ENCODE measurements at places on chromosomes 2 and 18. TPM values are rescaled to one million over a fixed set of nuclear protein-coding genes. Genes with fewer than 3 reads are reported as not detected.

GRCh38 chr2:222105046-222105445 is 193.8 kb downstream of the PAX3 start:
- DNase-seq = no peak

- DNase-seq = no peak
Measured at GRCh38 chr18:70390371-70391090, 101.7 kb downstream of the SOCS6 start.

- DNase-seq = peak; percentile 97
Measured at GRCh38 chr2:30165050-30165520, 18.3 kb downstream of the YPEL5 start.

DNA sequence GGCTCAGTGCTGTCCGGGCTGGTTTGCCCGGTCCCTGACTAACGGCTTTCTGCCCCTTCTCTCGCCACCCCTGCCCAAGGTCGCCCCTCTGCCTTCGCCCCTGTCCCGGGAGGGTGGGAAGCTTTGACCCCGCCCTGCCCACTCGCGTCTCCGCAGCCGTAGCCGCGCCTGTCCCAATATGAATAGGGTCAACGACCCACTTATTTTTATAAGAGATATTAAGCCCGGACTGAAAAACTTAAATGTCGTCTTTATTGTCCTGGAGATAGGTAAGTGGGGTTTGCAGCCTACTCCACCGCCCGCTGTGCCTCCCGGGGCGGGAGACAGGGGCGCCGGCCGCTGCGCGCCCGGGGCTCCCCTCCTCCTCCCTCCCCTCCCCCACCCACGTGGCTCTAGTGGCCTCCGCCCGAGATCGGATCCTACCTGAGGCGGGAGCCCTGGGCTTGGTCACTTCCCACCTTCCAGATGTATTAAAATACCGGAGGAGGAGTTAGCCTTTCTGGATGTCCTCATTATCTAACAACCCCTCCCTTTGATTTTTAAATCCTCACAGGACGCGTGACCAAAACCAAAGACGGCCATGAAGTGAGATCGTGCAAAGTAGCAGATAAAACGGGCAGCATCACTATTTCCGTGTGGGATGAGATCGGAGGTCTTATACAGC is 633 bp downstream of the NABP1 start:
- DNase-seq = peak; percentile 51

GRCh38 chr18:36518839-36519238 is 221.3 kb downstream of the FHOD3 start:
- no peak for DNase-seq

- DNase-seq = no peak
Measured at GRCh38 chr2:77081597-77081996, 440.6 kb downstream of the LRRTM4 start.

DNA sequence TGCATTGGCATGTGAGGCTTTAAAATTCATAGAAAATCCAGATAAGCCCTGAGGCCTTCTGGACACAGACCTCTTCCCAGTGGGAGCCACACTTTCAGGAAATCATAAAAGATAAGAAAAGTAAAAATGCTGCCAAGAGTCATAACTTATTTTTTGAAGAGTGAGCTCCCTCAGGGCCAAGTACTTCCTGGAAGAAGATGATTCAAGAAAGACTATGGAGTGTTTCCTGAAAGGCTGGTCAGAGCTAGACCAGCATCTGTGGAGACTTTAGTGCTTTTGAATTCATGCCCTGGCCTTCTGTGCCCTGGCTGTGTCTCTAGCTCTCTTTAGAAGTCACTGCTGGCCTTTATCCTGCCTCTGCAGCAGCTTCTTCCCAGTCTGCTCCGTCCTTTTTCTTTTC is 6.4 kb upstream of the XDH start:
- DNase-seq = no peak

DNA sequence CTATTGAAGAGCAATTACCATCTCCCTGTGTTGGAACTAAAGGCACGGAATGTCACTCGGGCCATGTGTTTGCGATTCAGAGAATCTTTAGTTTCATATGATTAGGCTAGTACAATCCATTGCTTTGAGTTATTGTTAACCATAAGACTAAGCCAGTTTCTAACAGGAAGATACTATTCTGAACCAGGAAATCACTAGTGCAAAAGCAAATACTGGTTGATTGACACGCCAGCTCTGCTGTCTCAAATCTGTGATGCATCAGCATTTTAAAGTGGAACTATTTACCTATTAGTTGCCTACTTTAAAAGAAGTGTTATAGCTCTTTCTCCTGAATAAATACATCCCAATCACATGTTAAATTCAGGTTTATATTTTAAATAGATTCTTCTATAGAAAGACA is 61.9 kb downstream of the AFTPH start:
- DNase-seq = peak; percentile 22

GRCh38 chr2:189265696-189266320 is 86.2 kb upstream of the COL5A2 start:
- no peak for DNase-seq

DNA sequence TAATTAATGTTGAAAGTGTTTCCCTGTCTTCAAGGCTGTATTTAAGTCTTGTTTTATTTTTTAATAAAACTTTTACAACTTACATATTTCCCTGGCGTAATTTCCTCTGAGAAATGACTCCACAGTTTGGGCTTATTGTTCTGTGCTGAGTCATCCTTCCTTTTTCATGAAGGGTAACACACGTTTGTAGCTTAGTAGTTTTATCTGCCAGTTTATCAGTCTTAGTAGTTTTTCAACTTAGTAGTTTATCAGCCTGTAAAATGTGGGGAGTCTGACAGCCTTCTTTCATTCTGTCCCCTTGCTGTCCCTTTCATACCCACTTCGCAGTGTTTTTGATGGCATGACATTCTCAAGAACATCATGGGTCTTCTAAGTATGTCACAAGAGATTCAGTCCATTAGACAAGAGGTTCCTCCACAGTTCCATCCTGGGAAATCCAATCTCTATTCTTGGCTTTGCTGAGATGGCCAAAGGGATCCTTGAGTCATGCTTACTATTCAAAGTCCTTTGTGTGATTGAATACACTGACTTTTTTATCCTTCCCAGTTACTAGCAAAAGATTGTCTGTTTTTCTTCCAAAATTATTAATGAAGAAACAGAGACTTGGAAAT is 60.0 kb upstream of the SGPP2 start:
- DNase-seq = no peak

GRCh38 chr18:45713239-45713638 is 10.7 kb upstream of the SLC14A1 start:
- DNase-seq = no peak

- DNase-seq = no peak
Measured at GRCh38 chr2:1020206-1020605, 69.6 kb downstream of the SNTG2 start.

GRCh38 chr2:115162494-115163293 is 720.3 kb downstream of the DPP10 start:
- DNase-seq = no peak

- no peak for DNase-seq
Measured at GRCh38 chr2:157124731-157125130, 132.8 kb upstream of the GALNT5 start.

GRCh38 chr2:64906853-64907536 is 82.2 kb upstream of the SLC1A4 start:
- DNase-seq = no peak

- DNase-seq = no peak
Measured at GRCh38 chr2:134795765-134796164, 42.7 kb upstream of the ACMSD start.

DNA sequence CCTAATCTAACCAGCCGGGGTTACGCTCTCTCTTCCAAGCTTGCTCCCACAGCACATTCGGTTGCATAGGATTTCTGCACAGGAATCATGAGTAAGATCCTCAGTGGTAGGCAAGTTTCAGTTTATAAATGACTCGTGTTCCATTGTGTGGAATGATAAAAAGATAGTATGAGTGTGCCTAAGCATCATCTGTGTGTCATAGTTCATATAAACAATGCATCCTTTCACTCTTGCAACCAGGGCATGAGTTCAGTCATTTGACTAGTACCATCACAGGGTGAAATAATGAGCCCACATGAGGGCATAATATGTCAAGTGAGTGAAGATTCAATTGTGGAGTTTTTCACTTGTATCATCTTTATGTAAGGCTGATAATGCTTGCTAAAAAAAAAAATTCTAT is 417.1 kb upstream of the CDH2 start:
- peak; percentile 82 for DNase-seq

- DNase-seq = no peak
Measured at GRCh38 chr2:69181806-69182427, 168.9 kb downstream of the ANTXR1 start.

- DNase-seq = peak; percentile 61
Measured at GRCh38 chr2:104733226-104733943, 120.5 kb upstream of the POU3F3 start.

DNA sequence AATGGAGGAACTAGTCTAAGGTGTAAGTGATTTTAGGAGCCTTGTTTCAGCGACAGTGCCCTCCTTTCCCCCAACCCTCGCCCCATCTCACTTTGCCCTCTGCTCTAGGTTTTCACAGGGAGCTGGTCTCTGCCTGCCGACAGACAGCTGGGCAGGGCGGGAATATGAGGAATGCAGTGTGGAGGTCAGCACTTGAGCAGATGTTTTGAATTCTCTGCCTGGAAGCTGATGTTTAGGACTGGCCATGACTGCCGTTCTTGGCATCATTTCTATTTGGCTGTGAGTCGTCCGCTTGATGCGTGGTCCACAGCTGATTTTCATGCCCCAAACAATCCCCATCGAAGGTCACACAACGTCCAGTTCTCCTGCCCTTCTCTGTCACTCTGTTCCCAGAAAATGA is 55.1 kb upstream of the SIX3 start:
- no peak for DNase-seq

DNA sequence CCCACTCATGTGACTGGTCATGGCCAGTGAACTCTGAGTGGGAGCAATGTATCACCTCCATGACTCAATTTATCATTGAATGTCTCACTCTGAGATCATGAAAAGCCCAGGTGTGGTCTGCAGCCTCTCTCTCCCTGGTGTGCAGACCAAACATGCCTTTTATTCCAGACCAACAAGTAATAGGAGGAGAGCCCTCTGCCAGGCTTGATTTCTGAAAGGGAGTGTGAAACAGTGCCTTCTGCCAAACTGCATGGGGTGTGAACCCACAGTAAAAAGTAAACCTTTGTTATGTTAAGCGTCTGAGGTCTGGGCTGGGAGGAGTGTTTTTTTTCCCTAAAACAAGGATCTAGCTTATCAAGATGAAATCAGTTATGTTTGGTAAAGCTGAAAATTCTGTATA is 601.2 kb downstream of the ADCYAP1 start:
- DNase-seq = no peak

DNA sequence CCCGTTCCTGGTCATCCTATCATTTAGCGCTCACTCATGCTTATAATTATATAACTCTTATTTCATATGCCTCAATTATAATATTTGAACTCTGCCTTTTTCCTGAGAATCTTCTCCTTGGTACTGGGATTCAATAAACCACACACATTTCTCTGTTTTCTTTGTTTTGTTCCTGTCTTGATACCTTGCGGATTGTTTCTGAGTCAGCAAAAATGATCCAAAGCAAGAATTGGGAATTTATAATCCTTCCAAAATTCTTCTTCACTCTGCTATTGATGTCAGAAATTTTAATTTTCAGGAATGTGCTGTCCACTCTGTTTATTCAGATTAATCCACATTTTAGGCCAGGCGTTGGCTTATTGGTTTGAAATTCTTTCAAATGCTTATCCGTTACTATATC is 886.0 kb downstream of the SUCLG1 start:
- no peak for DNase-seq

DNA sequence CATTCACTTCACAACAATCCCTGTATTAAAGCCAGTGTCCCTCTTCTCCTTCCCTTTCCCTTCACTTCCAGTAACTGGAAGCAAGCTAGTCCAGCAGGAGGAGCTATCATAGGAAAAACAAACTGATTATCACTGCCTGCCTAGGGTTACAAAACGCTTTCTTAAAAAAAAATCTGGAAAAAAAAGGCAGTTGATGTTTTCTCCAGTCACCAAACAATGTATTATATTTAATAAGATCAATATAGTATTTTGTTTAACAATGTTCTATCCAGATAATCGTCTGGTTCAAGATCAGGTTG is 78.8 kb upstream of the ITGB6 start:
- peak; percentile 64 for DNase-seq

- DNase-seq = peak; percentile 68
Measured at GRCh38 chr2:165067643-165068486, 112.5 kb upstream of the SLC38A11 start.

DNA sequence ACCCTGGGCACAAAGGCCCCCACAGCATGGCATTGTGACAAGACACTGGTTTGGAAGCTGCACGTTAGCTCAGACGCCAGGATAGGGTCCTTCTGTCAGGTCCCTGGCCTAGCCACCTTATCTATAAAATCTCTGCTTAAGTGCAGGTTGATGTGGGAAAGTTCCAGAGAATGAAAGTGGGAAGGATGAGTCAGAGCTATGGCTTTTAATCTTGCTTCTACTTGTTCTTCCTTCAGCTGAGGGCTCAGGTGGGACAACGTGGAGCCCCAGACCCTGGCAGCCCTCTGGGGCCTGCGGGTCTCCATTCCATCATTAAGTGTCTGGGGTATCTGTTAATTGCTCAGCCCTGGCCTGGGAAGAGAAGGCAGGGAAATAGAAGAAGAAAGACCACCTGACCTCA is 64.5 kb downstream of the CELF4 start:
- no peak for DNase-seq

GRCh38 chr2:231200805-231201474 is 2.5 kb downstream of the ARMC9 start:
- peak; percentile 30 for DNase-seq

DNA sequence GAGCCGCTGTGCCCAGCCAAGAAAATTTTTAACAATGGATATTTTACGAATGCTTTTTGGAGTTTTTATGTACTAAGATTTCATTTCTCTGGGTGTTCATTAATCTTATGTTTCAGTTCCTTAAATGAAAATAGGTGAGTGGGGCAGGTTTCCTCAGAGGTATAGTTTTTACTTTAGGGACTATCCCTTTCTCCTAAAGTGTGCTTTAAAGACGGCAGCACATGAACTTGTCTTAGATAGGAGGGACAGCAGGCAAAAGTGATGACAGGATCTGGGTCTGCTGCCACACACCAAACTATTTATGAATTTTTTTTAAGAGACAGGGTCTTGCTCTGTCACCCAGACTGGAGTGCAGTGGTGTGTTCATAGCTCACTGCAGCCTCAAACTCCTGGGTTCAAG is 8.0 kb upstream of the REL start:
- no peak for DNase-seq

DNA sequence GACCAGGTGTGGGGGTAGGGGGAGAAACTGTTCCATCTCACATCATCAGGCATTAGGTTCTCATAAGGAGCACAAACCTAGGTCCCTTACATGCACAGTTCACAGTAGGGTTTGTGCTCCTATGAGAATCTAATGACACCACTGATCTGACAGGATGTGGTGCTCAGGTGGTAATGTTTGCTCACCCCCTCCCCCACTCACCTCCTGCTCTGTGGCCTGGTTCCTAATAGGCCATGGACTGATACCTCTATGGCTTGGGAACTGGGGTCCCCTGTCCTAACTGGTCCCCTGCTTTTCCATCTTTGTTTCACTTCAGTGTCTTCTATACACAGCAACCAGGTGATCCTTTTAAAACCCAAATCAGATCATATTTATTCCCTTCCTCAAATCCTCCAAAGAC is 267.8 kb downstream of the TNS1 start:
- DNase-seq = no peak

The PSD4 gene
- 0.63 TPM for total RNA-seq

The TXNDC9 gene
- total RNA-seq = 63.1 TPM

The CIB4 gene
- not detected for total RNA-seq

The KCNK3 gene
- not detected for total RNA-seq

The TFCP2L1 gene
- total RNA-seq = 0.13 TPM

The CCDC74B gene
- total RNA-seq = 2.9 TPM

The SELENOI gene
- total RNA-seq = 48.0 TPM

The XDH gene
- total RNA-seq = 0.05 TPM

The SLC4A5 gene
- 0.29 TPM for total RNA-seq

The PROM2 gene
- total RNA-seq = not detected

The TMEM200C gene
- total RNA-seq = 0.03 TPM

The GCA gene
- 5.7 TPM for total RNA-seq

The ASXL3 gene
- not detected for total RNA-seq

The POTEF gene
- not detected for total RNA-seq
